Stimulated activated CD4-positive, alpha-beta T cell treated with anti-CD3 and anti-CD28 coated beads, TNF-alpha, amount 100 ng/mL, for 1 hour (primary cell): ENCODE measurements at places on chromosomes 16 and 17.

DNA sequence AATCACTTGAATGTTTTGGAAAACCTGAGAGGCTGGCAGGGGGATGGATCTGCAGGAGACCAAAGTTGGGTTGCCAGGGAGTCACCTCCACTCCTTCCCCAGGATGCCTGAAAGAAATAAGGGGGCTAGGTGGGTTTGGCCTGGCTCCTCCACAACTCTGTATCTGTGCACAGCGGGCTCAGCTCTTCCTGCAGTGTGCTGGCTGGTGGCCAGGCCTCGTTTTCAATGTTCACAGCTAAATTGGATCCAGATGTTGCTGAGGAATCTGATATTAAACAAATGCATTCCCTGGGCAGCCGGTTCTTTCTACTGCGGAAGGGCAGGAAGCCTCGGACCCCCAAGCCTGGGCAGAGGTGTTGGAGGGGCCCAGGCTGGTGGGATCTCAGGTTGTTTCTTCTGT lies 106.2 kb downstream of the N4BP1 start:
- DNase-seq: no peak

DNA sequence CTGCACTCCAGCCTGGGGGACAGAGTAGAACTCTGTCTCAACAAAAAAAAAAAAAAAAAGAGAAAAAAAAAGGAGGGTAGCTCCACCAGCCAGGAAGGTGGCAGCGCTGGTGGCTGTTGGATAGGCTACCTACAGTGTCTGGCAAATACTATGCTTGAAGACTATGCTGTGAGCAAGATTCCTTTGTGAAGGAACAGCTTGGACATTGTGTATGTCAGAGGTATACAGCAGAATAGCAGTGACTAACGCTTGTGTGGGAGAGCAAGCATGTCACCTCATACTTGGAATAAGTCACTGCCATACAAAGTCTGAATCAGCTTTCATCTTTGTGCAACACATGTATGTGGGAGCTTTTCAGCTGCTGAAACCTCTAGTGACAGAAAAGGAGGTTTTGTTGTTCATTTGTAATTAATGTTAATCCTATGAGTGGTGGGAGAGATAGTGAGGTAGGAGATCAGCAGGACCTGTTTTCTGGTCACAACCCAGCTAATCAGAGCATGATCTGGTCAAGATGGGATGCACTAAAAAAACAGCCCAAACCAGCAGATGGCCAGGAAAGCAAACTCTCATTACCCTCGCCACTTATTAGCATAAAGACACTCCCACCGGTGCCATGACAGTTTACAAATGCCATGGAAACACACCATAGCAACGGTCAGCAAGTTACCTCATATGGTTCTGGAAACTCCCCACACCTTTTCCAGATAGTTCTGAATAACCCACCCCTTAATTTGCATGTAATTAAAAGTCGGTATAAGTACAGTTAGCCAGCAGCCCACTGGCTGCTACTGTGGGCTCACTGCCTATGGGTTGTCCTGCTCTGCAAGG lies 6.8 kb upstream of the ITGAD start:
- DNase-seq: no peak

- no peak for DNase-seq
Observed at GRCh38 chr16:52676959-52677358, 130.0 kb upstream of the TOX3 start.

DNA sequence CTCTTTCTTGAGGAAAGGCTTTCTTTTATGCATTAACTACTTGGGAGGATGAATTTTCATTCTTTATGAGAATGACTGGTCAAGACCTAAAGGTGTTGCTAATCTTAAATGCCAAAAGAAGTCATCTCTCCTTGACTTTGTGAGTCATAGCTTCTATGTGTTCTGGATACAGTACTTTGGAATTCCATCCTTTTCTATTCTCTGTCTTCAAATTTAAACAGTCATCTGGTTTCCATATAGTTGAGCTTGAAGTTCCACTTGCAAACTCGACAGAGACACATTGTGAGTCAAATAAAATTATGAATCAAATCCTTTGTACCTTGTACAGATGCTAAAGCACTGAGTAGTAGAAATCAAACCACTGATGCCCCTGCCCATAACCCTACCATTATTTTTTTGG lies 271.9 kb upstream of the PMFBP1 start:
- no peak for DNase-seq

GRCh38 chr17:21075739-21076085 lies 32.9 kb upstream of the USP22 start:
- no peak for DNase-seq

GRCh38 chr16:2614761-2615191 lies 67.5 kb upstream of the KCTD5 start:
- no peak for DNase-seq

DNA sequence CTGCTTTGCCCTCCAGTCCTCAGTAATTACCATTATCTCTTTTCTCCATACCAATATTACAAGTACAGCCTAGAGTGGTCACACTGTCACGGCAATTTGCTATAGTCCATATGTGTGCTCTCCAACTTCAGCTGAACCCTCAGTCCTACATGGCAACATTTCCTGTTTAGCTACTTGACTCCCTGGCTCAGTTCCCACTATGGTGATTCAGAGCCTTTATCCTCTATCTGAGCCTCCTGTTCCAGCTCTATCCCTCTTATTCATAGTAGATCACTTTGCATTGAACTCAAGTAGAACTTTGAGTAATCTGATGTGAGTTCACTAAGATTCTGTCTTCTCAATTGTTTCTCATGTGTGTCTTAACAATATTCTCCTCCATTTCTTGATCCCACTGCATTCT lies 43.7 kb upstream of the GOSR1 start:
- no peak for DNase-seq

GRCh38 chr17:61399131-61400065 lies at the start of gene TBX2:
Gene TBX2 (plus strand): TSS chr17:61399843. CDS start chr17:61400177, 334 bp downstream.
- no peak for DNase-seq

DNA sequence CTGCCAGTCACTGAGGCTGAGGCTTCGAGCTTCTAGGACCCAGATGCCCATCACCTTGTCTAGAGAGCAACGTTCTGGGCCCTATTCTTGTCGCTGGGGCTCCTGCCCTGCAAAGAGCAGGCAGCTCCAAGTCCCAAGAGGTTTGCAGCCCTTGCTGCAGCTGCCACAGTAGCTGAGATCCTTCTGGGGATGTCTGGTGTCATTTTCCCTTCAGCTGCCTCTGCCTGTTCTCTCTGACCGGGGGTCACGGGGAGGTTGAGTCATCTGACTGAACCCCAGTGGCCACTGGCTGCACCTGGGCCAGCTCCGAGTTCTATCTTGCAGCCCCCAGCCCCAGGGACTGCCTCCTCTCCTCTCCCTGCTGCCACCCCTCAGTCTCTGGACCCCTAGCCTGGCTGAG lies 4.9 kb downstream of the WSCD1 start:
- DNase-seq: no peak

DNA sequence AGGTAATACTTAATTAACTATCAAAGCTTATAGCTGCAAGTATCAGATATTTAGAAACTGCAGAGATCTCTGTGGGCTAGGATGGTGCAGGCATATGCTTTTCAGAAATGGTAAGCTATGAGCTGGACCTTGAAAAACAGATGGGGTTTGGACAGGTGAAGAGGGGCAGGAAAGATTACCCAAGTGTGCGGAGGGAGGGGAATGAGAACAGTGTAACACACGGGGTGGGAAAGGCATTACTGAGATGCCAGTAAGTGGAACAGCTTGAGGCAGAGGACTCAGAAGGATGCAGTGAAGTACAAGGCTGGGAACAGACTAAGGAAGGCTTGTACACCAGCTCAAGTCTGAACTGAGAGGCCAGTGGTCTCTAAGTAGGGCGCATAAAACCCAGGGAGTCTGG lies 22.1 kb upstream of the EVPL start:
- no peak for DNase-seq

DNA sequence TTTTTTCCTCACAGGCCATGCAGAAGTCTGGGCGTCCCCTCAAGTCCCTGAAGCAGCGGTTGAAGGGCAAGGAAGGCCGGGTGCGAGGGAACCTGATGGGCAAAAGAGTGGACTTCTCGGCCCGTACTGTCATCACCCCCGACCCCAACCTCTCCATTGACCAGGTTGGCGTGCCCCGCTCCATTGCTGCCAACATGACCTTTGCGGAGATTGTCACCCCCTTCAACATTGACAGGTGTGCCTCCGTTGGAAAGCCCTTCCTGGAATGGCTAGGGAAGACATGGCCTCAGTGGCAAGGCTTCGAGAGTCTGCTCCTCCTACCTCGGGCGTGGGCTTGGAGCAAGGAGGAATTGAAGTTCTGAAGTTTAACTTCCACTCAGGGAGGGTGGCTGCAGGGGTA lies 13.5 kb downstream of the POLR2A start:
- no peak for DNase-seq

GRCh38 chr16:86395477-86395876 lies 114.8 kb upstream of the FOXF1 start:
- DNase-seq: no peak

DNA sequence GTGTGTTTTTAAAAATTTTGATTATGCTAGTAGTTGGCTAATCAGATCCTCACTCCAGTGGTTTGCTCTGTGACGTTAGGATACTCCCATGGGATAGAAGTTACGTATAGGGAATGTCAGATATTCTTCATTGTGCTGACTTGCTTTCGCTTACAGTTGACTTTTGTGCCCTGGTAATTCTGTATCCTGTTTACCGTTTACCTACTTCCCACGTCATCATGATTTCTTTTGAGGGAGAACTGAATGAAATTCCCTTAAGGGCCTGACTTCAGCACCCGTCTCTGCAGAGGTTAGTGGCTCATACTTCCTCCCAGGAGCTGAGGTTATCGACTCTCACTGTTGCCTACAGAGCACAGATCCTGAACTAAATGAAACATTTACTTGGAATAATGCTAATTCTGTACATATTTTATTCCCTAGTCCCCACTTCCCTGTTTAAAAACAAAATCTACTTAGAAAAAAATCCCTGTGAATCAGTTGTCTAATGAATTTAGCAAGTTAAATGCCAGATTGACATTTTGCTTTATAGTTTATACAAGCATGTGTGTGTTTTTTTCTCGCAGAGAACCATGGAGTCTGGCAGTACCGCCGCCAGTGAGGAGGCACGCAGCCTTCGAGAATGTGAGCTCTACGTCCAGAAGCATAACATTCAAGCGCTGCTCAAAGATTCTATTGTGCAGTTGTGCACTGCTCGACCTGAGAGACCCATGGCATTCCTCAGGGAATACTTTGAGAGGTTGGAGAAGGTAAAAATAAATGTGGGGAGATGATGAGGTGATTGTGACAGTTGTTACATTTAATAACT lies 2.8 kb downstream of the PRKAR1A start:
- DNase-seq: no peak

- no peak for DNase-seq
Observed at GRCh38 chr16:70410734-70411133, 28.2 kb downstream of the ST3GAL2 start.

GRCh38 chr17:7707446-7707845 lies 2.4 kb downstream of the EFNB3 start:
- DNase-seq: no peak

- no peak for DNase-seq
Observed at GRCh38 chr17:57984261-57984890, 3.7 kb downstream of the VEZF1 start.

DNA sequence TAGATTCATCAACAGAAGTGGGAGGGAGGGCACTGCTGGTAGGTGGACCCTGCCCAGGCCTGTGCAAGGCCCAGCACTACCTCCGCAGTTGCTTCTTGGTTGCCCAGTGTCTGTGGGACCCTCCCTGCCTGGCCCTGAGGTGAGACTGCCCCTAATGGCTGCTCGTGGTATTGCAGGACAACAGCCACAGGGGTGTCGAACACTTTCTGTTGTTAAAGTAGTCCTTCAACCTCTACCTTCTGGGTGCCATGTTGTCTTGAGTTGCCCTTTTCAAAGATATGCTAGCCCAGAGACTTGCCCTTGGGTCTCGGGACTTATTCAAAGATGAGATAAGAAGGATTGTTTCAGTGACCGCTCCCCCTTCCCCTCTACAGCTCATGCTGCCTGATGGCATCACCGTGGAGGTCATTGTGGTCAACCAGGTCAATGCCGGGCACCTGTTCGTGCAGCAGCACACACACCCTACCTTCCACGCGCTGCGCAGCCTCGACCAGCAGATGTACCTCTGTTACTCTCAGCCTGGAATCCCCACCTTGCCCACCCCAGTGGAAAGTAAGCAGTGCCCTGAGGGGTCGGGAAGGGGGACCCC lies 29.1 kb downstream of the AKAP1 start:
- peak; percentile 28 for DNase-seq

GRCh38 chr16:24151482-24151939 lies 104.6 kb upstream of the CACNG3 start:
- no peak for DNase-seq

GRCh38 chr16:20826039-20826566 lies 19.8 kb downstream of the REXO5 start:
- no peak for DNase-seq

DNA sequence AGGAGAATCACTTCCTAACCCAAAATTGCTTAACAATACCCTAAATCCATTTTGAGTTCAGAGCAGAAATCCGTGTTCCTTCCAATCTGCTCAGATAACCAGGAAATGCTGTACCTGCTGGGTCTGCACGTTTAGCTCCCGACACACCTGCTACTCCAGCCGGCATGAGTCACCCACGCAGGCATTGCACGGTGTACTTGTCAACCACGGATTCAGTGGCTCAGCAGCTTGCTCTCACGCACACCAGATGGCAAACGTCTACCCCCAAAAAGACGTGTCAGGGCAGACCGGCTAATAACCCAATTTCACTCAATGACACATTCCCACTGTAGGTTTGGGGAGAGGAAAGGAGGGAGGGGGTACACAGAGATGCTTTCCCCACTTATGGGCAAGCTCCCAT lies 468.1 kb downstream of the SOX9 start:
- DNase-seq: no peak

- no peak for DNase-seq
Observed at GRCh38 chr17:66650544-66650877, 184.4 kb upstream of the CACNG5 start.

GRCh38 chr17:40658396-40658795 lies 6.6 kb downstream of the KRT222 start:
- no peak for DNase-seq

DNA sequence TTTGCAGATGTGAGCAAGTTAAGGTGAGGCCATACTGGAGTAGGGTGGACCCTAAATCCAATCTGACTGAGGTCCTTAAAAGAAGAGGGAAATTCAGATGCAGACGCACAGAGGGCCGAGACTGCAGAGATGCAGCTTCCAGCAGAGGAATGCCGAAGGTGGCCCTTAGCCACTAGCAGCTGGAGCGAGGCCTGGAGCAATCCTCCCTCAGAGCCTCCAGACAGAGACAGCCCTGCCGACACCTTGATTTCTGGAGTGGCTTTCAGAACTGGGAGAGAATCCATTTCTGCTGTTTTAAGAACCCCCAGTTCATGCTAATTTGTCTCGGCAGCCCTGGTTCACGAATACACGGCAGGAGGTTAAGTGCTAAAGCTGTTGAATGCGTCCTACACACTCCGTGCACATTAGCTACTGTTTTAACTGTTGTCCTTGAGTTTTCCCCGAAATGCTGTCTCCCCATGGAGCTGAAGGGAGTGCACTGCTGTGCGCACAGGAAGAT lies 135.5 kb downstream of the IRF8 start:
- DNase-seq: no peak
